ENCODE measurements at places on chromosomes 16 and 17.

- no peak for DNase-seq
These were observed 130.2 kb downstream of the STXBP4 start for GRCh38 chr17:55098765-55099164.

GRCh38 chr16:82580298-82580890 is 46.4 kb upstream of the CDH13 start:
- peak; percentile 16 for DNase-seq

DNA sequence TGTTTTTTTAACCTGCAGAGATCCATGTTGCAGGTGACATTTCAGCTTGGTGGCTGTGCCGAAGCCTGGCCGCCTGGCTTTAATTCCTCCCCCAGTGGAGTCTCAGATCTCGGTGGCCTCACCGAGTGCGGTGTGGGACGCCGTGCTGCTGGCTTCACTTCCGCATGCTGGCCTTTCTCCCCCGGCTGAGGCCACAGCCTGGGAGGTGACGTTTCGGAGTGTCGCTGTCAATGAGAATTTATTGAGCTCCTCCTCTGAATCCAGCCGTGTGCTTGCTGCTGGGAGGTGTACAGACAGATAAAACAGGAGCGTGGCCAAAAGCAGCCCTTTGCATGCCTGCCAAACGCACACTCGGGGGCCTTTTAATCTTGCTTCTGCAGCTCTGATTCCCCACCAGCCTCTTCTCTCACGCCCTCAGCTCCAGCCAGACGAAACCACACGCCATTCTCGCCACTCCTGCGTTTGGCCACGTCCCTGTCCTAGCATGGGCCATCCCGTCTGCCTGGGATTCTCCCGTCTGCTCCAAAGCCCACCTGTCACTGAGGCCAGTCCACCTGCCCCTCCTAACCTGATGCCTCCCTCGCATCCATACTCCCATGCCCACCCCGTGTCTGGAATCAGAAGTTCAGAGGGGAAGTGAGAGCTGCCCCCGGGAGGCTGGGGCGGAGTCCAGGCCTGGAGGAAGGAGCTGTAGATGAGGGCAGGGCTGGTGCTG is 3.6 kb downstream of the GSE1 start:
- no peak for DNase-seq

DNA sequence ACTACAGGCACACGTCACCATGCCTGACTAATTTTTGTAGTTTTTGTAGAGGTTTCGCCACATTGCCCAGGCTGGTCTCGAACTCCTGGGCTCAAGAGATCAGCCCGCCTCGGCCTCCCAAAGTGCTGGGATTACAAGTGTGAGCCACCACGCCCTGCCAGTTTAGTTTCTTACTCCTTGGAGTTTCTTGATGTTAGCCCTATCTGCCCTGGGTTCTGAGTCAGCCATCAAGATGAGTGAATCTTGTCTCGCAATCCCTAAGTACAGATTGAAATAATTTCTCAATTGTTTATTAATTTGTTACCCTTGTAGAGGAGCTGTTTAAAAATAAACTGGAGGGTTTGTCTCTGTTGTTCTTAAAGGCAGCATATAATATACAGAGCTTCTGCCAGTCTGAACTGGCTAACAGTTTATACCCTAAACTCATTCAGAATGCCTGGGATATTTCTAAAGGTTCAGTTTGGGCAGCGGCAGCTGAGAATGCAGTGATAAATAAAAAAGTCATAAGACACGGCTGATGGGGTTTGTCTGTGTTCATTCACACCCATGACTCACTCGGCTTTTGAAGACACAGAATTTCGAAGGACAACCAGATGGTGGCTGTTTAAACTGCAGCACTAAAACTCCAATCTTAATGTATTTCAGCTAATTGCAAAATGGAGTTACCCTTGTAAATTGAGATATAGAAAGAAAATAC is 39.6 kb downstream of the GPRC5B start:
- no peak for DNase-seq

- DNase-seq: no peak
These were observed 936.9 kb upstream of the EEF2KMT start for GRCh38 chr16:6034511-6034910.

GRCh38 chr17:82116246-82116645 is 18.2 kb upstream of the FASN start:
- no peak for DNase-seq

GRCh38 chr17:82118815-82119380 is 20.9 kb upstream of the FASN start:
- peak; percentile 71 for DNase-seq

DNA sequence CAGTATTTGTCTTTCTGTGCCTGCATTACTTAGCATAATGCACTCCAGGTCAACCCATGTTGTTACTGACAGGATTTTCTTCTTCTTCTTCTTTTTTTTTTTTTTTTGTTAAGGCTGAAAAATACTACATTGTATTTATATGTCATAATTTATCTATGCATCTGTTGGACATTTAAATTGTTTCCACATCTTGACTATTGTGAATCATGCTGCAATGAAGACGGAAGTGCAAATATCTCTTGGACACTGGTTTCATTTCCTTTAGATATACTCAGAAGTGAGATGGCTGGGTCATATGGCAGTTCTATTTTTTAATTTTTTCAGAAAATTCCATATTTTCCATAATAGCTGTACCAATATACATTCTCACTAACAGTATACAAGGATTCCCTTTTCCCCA is 272.7 kb upstream of the PMFBP1 start:
- DNase-seq: no peak

- DNase-seq: peak; percentile 81
These were observed at the start of gene LMF1 for GRCh38 chr16:970766-971581. Gene LMF1 (minus strand): TSS chr16:970984. CDS start chr16:970980, 4 bp downstream.

GRCh38 chr16:67872631-67873434 is at the start of gene EDC4:
Gene EDC4 (plus strand): TSS chr16:67873052. CDS start chr16:67873262, 210 bp downstream.
- DNase-seq: peak; percentile 65

DNA sequence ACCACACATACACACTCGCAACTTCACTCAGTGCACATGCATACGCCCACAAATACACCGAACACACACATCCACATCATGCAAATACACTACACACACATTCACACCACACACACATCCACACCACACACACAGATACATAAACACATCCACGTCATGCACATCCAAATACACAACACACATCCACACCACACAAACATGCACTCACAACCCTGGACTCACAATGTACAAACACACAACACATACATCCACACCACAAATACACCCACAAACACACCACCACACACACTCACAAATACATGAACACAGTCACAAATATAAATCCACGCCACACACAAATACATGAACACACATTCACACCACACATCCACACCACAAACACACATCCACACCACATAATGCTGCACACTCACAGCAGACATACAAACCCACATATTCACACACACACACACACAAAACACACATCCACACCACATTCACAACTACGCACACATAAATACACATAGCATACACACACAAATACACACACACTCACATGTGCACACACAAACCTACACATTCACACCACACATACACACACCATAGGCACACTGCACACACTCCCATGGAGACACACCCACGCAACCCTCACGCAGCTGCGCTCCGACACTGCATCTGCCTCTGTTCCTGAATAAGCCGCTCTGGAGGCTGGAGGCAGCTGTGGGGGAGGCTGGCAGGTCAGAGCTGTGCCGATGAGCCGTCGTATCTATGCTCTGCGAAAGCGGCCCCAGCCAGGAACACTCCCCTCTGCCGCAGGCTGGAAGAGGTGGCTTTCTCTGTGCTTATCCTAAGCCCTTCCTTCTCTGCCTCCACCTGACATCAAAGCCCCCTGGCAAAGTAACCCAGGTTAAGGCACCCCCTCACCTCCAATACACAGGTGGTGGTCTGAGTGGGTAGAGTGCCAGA is 141.8 kb downstream of the GRIN2A start:
- no peak for DNase-seq

GRCh38 chr17:39823407-39824054 is 40.6 kb downstream of the IKZF3 start:
- no peak for DNase-seq

GRCh38 chr17:81899514-81900166 is 2.4 kb upstream of the NPB start:
- DNase-seq: no peak

All from HepG2 (cell line).